ENCODE measurements at places on chromosomes 16 and 17.
A peak's percentile ranks its signal among the peaks of the same experiment; 100 is the strongest.

DNA sequence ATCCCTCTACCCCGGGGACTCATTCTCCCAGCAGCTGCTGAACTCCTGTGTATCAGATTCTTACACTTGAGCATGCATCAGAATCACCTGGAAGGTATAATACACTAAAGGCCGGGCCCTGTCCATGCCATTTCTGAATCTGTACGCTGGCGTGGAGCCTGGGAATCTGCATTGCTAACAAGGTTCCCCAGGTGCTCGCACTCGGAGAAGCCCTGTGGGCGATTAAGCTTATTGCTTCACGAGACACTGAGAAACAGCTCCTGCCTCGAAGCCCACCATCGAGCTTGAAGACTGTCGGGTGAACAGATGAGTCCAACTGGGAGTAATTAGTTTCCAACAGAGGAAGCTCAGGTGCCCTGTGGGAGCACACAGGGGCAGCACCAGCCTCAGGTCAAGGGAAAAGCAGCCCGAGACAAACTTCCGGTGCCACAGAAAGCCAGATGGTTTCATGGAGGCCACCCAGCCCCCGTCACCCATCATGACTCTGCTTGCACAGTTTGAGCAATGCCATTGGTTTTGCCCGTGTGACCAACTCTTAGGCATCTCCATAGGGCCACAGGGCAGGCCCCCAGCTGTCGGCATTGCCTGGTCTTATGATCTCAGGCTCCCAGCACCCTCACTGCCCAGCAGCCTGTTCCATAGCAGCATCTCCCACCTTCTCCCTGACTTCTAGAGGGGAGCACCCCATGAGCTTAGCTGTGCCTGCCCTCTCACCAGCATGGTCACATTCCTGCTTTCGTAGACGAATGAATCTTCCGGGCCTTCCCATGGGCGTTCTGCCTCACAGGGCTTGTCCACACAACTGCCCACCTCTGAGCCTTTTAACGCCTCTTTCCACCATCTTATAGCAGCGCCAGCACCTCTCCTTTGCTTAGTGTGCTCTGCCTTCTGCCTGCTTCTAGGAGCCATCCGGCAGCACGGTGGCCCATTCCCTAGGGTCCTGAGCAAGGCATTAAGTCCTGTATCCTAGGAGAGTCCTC, 10.9 kb downstream of the CTRB2 start:
- peak; percentile 3 for DNase-seq

DNA sequence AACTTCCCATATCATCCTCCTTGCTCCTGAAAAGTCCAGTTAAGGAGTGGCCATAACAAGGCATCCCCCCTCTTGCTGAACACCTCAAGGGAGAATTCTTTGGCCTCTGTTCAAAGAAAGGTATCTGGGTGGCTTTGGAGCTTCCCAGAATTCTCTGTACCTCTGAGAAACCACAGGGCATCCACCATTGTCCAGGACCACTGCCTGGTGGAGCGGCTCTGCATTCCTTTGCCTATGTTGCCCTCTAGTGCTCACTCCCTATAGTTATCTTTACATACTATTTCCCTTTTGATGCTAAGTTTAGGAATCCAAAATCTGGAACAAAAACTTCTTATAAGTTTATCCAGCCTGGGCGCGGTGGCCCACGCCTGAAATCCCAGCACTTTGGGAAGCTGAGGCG, 30.3 kb downstream of the CHD9NB start:
- DNase-seq, result peak; percentile 25

- DNase-seq, result no peak
Observed at GRCh38 chr17:55959756-55960155, 193.5 kb upstream of the ANKFN1 start.

GRCh38 chr17:81817758-81818147, 13.8 kb downstream of the GCGR start:
- no peak for DNase-seq

DNA sequence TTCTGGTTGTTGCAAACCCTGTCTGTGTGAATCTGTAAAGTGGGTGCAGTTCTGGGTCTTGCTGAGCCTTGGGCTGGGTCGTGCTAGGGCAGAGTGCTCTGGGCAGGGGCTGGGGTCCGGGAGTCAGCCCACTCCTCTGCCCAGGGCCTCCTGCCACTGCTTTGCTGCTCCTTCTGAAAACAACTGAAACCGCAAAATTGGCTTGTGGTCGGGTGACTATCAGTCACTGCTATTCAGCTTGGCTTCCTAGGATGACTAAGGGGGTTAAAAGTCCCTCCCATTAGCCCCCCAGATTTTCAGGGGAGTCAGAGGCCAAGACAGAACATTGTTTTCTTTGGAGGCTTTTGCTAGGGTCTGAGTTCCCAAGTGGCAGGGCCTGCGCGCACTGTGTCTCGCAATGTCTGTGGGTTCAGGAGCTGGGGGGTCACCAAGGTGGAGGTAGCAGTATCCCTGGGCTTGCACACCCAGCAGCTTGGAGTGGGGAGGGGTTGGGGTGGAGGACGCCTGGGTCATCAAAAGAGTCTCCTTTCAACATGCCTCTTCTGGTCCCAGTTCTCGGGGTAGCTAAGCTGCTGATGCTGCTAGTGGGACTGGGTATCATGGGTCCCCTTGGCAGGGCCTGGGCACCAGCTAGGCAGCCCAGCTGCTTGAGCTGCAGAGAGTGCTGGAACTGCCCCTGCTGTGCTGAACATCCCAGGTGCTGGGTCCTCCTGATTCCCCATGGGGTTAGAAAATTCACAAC, 13.5 kb upstream of the TBX21 start:
- no peak for DNase-seq

DNA sequence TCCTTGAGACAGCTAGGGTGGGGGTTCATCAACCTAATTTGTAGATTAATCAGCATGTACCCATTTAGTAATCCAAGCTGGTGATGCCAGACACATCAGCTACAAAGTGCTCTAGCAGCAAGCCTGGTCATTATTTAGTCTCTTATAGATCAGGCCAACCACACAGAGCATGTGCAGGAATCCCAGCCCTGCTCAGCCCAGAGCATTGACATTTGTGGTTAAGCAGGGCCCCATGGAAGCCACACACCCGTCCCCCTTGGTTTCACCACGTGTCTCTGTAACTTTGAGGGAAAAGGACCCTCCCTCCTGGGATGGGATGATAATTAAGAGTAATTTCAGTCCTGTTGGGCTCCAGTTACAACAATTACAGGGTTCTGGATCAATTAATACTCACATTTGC, 268.8 kb upstream of the RPL38 start:
- DNase-seq, result no peak

- no peak for DNase-seq
Observed at GRCh38 chr17:82419540-82419939, 1.2 kb upstream of the OGFOD3 start.

DNA sequence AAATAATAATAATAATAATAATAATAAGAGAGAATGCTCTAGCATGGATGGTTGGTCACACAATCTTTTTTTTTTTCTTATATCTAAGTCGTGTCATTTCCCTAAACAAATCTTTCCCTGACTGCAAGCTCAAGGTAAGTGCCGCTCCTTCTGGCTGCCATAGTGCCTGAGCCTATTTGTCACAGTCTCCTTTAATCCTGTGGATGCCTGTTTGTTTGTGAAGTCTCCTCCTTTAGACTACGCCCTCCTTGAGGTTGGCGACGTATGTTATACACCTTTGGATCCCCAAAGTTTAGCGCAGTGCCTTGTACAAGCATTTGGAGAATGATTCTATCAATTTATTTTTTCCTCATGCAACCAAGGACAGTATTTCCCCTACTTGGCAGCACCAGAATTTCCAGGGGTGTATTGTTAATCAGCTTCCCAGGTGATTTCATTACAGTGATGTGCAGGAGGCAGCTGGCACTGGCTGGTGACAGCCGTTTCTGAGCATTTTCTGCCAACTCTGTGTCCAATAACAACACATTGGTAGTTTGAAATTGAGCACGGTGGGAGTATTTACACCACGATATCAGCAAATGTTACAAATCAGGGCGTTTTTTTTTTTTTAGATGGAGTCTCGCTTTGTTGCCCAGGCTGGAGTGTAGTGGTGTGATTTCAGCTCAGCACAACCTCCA, 26.6 kb downstream of the TMEM238L start:
- no peak for DNase-seq

DNA sequence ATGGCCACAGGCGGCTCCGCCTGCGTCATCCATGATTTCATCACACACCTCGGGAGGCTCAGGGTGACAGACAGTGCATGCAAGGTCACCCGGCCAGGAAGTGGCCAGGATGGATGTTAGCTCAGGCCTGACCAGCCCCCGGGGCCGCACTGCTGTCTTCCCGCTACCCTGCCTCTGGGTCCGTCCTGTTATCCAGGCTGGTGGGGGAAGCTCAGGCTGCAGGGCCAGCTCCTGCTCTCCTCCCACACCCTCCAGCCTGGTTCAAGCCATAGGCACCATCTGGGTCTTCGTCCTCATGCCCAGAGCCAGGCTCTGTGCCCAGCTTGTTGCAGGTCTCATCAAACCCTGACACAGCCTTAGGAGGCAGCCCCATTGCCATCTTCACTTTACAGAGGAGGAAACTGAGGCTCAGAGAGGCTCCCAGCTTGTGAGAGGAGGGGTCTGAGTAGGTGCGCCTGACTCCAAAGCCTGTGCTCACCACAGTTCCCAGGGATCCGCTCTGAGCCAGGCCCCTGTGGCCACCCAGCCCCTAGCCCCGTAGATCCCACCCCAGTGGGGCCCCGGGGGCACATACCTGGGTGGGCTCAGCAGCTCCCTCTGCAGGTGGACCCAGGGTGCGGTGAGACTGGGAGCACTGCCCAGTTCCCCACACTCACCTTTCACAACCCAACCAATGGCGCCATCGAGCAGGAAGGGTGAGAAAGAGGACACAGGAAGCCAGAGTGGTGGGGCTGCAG, 412 bp upstream of the ADGRG3 start:
- DNase-seq, result no peak

DNA sequence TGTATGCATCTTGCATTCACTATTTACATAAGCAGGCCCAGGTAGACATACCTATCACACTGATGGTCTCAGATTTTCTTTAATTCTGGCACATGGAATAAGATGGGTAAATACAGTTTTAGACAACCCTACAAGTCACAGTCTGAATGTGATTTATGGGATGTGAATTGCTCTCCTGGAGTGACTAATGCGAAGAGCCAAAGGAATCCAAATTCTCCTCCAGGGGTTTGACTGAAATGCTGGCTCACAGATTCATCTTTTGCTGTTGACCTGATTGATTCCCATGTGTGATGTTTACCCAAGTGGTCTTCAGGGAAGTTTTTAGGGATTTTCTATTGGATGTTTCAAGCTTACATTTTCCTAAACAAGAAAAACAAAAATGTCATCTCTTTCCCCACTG, 277.9 kb upstream of the MON1B start:
- no peak for DNase-seq

DNA sequence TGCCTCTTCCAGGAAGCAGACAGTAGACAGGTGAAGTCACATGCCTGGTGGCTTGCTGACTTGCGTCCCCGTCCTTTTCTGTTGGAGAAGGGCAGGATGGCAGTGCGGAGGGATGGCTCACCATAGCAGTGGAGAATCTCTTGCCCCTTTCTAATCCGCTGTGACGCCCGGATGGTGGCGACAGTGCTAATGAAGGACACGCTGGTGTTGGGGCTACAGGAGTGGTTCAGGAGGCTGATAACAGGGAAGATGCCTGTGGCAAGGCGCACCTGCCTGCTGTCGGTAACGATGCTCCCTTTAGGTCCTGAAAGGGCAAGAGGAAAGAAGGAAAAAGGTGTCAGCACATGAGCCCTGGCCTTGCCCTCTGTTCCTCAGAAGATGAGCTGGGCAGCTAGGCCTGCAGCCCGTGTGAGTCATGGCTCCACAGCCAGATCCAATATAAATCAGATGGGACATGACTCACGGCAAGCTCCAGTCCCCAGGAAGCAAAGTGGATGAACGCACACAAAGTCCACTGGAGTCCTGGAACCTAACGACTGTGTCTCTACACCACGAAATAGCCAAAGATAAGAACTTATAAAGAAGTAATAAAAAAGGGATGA, 25.5 kb downstream of the SERPINF1 start:
- no peak for DNase-seq

All from head of caudate nucleus (tissue), 42 donors.